Motor neuron (in vitro differentiated cells): ENCODE measurements at places on chromosomes 4 and X. TPM values are rescaled to one million over a fixed set of nuclear protein-coding genes. Genes with fewer than 3 reads are reported as not detected.
A peak's percentile ranks its signal among the peaks of the same experiment; 100 is the strongest.

DNA sequence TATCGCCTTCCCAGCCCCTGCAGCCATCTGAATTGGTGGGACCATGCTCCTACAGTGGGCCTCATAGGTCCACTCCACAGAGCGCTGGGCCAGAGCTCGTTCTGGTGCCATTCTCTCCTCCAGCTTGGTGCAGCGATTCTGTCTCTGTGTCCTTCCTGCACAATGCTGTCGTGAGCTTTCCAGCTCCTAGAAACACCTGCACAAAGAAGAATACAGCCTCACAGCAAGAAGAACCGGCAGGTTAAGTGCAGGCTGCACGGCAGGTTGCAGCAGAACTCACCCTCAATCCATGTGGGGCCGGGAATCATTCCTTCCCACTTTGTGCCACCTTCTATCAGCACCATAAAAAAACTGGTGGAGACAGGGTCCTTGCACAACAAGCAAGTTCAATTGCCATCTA lies 101.2 kb upstream of the ENPP6 start:
- ATAC-seq, result no peak

GRCh38 chrX:137999552-137999951 lies 433.6 kb downstream of the ZIC3 start:
- no peak for ATAC-seq

DNA sequence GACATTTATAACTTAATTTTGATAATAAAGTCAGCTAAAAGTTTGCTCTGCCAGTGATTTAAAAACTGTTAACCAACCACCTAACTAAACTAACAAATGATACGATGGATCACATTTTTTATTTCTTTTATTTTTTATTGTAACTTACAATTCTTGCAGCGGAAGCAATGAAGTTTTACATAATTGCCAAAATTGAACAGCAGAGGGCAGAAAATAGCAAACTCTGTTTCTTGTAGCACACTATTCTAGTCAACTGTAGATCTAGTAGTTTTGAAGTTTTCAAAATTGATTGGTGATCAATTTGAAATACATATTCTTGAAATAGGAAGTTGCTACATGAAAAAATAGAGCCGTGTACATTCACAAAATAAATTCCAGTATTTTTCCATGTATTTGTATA lies 2.8 kb upstream of the GRIA2 start:
- no peak for ATAC-seq

- ATAC-seq, result no peak
Measured at GRCh38 chrX:9471571-9471985, 6.7 kb downstream of the TBL1X start.

DNA sequence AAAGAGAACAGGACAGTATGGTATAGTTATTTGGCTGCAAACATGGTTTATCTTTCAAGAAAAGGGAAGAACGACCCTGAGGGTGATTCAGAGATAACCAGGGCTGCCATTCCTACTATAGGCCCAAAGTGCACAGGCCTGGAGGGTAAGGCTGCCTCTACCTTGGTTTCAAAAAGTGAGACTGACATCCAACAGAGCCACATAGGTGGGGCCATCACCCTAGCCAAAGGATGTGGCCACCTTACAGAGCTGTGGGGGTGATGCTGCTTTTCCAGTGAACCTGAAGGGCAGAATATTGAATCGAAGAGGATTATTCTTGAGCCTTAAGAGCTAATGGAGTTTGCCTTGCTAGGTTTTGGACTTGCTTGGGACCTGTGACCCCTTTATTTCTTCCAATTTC lies 15.7 kb downstream of the SH2D1A start:
- ATAC-seq, result no peak

- ATAC-seq, result no peak
Measured at GRCh38 chrX:46543441-46543840, 1.8 kb downstream of the ZNF674 start.

- peak; percentile 84 for ATAC-seq
Measured at GRCh38 chr4:155403886-155404285, 27.1 kb upstream of the MAP9 start.

DNA sequence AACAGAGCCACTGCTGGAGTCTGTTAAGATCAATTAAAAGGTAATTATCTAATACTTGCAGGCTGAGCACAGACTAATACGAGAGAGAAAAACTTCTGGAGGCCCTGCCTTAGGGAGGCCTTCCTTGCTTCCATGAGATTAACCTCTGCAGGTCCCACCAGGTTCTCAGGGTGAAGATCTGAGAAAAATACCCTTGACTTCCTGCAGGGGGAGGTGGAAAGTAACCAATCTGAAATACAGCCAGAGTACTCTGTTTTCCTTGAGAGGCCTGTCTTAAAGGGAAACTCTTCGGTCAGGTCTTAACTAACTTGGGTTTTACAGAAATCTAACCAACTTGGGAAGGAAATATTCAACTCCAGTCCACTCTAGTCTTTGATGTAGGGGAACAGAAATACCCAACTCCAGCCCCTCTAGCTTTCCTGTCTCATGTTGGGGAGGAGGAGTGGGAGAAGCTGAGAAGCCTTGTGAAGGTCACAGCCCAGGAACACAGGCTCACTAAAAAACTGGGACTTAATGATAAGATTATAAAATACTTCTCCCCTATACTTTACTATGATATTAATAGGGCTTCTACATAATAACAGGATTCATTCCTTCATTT lies 77.1 kb downstream of the TBCK start:
- peak; percentile 90 for ATAC-seq

GRCh38 chr4:185541251-185541727 lies 6.0 kb upstream of the PDLIM3 start:
- peak; percentile 92 for ATAC-seq

DNA sequence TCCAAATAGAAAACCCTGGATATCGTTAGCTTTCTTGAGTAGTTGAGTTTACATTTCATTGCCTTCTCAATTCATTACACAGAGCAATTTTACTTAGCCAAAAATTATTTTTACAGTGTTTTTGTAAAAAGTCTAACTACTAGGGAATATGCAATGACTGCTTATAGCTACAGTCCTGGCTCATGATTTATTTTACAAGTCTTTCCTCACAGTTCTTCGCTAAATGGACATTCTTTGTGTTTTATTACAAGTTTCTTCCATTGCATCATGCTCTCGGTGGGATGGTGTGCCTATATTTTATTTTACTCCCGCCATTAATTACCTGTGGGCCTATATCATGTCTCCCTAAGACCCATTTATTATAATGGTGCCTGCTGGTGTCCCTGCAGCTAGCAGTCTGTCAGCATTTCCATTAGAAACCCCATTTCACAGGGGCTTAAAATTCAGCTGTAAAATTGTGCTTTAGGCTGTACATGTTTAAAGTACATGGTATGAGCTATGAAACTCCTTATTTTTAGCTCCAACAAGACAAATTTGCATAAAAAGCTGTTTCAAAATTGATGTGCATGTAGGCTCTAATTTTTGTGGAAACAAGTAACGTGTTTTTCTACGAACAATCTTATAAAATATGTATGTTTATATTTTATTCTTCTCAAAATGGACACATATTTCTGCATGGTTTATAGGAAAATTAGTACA lies 227.4 kb downstream of the SLC7A11 start:
- ATAC-seq, result no peak

- ATAC-seq, result no peak
Measured at GRCh38 chrX:69182818-69183380, 17.6 kb upstream of the PJA1 start.

DNA sequence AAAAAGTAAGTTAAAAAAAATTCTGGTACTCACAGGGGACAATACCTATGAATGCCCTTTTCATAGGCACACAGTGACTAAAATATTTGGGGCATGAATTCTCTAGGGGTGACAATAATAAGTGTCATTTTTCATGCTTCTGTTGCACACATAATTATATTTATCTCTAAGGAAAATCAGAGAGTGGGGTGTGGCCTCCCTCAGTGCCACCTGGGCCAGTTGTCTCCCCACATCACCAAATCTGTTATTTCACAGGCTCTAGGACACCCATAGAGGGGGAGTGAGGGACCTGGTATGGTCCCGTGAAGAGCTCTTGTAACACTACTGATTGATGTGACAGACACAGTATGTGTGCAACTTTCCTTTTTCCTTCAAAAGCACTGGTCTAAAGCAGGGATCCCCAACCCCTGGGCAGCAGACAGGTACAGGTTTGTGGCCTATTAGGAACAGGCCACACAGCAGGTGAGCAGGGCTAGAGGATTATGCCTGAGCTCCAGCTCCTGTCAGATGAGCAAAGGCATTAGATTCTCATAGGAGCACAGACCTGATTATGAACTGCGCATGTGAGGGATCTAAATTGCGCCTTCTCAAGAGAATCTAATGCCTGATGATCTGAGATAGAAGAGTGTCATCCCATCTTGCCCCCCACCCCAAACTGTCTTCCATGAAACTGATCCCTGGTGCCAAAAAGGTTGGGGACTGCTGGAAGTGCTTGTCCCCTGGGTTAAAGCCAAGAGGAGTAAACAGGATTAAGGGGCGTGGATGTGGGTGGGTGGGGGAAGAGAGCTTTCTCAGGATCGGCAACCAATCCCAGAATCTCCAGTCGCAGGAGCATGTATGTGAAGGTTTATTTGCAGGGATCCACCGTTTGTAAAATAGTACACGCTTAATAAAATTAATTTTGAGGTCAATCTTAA lies 856 bp downstream of the SLC9B1 start:
- peak; percentile 27 for ATAC-seq

GRCh38 chr4:122044501-122044900 lies 92.6 kb upstream of the TRPC3 start:
- ATAC-seq, result no peak

DNA sequence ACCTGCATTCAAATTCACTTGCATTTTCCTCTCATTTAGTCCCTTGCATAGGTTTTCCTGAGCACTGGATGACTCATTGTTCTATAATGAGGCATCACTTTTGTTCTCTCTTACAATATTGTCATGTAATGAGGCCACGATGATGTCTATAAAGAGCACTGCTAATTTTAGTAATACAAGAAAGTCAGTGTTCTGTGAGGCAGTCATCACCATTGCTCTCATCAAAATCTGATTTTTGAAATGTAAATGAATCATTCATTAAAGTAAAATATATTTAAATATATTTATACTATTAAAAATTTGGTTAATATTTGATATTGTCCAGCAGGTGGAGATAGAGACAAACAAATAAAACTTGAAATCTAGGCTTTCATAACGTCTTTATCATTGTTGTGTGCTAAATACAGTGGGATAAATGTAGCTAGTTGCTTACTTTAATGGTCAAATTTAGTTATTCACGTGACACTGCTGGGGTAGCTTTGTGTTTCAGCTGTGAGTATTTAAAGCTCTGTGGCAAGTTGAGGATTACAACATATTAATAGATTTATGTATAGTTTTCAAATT lies 15.4 kb downstream of the HMGB2 start:
- ATAC-seq, result peak; percentile 34

DNA sequence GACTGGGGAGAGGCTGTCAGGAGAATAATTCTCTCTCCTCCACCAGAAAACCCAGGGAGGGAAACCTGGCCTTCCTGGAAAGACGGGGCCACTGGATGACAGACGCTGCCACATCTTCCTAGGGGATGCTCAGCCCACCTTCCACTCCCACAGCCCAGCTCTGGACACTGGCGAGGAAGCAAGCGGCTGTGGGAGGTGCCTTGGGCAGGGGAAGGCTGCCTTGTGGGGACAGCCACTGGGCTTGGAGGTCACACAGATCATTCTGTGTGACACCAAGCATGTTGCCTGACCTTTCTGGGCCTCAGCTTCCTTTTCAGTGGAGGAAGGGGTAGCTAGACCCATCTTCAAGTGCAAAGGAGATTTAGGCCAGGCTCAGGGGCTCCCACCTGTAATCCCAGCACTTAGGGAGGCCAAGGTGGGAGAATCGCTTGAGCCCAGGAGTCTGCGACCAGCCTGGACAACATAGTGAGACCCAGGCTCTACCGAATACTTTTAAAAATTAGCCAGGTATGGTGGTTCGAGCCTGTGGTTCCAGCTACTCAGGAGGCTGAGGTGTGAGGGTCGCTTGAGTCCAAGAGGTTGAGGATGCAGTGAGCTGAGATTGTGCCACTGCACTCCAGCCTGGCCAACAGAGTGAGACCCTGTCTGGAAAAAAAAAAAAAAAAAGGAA lies 9.8 kb upstream of the MSX1 start:
- no peak for ATAC-seq

GRCh38 chr4:86961605-86962295 lies 26.9 kb downstream of the AFF1 start:
- ATAC-seq, result peak; percentile 60

GRCh38 chrX:37896511-37896890 lies 49.1 kb upstream of the DYNLT3 start:
- peak; percentile 76 for ATAC-seq

GRCh38 chr4:179307297-179308136 lies 1865.3 kb upstream of the AGA start:
- no peak for ATAC-seq

- ATAC-seq, result no peak
Measured at GRCh38 chr4:128220286-128221235, 67.1 kb downstream of the PGRMC2 start.

GRCh38 chrX:18291006-18291545 lies 63.4 kb downstream of the SCML2 start:
- peak; percentile 90 for ATAC-seq

DNA sequence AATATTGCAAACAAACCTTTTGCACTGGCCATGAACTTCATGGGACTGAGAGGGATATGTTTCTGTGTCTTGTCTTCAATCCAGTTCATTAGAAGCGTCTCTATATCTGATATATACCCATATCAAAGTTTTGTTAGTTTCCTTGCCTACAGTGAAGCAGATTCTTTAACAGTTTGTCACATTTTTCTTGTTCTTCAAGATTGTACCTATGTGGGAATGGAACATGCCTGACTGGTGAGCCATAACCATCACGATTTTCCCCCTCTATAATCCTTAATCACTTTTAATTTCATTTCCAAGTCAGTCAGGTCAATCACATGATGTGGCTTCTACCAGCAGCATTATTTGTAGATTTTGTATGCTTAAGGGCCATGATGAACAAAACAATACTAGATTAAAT lies 197.1 kb upstream of the PDE5A start:
- ATAC-seq, result no peak

GRCh38 chr4:2862528-2862927 lies 18.9 kb downstream of the ADD1 start:
- peak; percentile 94 for ATAC-seq

- no peak for ATAC-seq
Measured at GRCh38 chrX:150100261-150100660, 162.0 kb upstream of the EOLA2 start.

DNA sequence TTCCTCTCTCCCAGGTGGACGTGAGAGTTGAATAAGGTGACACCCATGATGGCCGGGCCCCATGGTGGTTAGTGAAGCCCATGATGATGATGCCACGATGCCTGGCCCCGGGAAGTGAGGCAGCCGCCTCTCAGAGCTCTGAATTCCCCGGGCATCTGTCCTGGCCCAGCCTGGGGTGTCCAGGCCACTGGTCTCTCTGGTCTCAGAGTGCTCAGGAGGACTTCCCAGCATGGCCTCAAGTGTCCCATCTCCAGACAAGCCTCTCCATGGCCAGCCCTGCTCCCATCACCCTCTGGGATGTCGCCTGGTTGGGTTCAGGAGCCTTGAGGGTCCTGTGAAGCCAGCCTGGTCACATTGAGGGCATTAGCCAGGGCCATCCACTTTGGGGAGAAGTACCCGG lies 24.7 kb upstream of the PSAPL1 start:
- no peak for ATAC-seq

GRCh38 chr4:54005475-54005874 lies 58.9 kb downstream of the CHIC2 start:
- ATAC-seq, result no peak

The NCAPG gene
- total RNA-seq, result 1.4 and 2.0 TPM in 2 replicates

The ANK2 gene
- 145 and 153 TPM in 2 replicates for total RNA-seq

The SSX1 gene
- not detected in 2 replicates for total RNA-seq

The NSUN7 gene
- 0.89 TPM in 1 of 2 replicates, not detected in the other for total RNA-seq

The UGT2B11 gene
- total RNA-seq, result not detected in 2 replicates

The NEXMIF gene
- total RNA-seq, result 6.5 and 7.0 TPM in 2 replicates

The OTUD6A gene
- 0.24 TPM in 1 of 2 replicates, not detected in the other for total RNA-seq

The IQCM gene
- 0.46 and 0.75 TPM in 2 replicates for total RNA-seq

The S100G gene
- not detected in 2 replicates for total RNA-seq

The FGFBP2 gene
- total RNA-seq, result 0.38 TPM in 1 of 2 replicates, not detected in the other

The GSPT2 gene
- total RNA-seq, result 9.1 and 10.0 TPM in 2 replicates

The TASL gene
- total RNA-seq, result 0.19 TPM in 1 of 2 replicates, not detected in the other

The INTS6L gene
- total RNA-seq, result 7.2 and 8.5 TPM in 2 replicates

The DIPK2B gene
- total RNA-seq, result 0.38 and 0.53 TPM in 2 replicates
